Small intestine (tissue), 16 donors: ENCODE measurements at places on chromosomes 5 and 9. TPM values are rescaled to one million over a fixed set of nuclear protein-coding genes. Genes with fewer than 3 reads are reported as not detected.

GRCh38 chr5:84480873-84481637 lies 96.4 kb upstream of the EDIL3 start:
- no peak overlapping the region for H3K4me3 ChIP-seq
- H3K4me1 ChIP-seq: no peaks in the 10 kb centered on the region
- no peak for DNase-seq
- no peaks in the 10 kb centered on the region for H3K27me3 ChIP-seq
- H3K36me3 ChIP-seq: no peaks in the 10 kb centered on the region

The FABP6 gene
- polyA plus RNA-seq: not detected

DNA sequence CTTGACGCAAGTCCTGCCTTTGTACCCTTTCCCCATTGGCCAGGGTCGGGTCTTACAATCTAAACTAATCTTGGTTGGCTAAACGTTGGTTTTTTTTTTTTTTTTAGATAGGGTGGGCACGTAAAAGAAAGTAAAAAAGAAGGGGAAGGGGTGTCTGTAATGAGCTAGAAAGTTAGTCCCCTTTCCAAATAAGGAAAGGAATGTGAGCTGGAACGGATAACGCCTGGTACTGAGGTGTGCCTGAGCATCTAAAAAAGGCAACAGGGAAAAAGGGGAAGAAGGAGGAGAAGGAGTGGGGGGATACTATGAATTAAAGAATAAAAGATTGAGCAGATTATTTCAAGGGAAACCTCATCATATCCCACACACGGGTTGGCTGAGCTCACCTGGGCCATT lies 66.2 kb upstream of the IL17B start:
- no peaks in the 10 kb centered on the region for H3K4me1 ChIP-seq
- H3K36me3 ChIP-seq: no peaks in the 10 kb centered on the region
- peak overlapping the region; percentile 6 for H3K27ac ChIP-seq
- DNase-seq: no peak
- H3K4me3 ChIP-seq: no peak overlapping the region

- H3K36me3 ChIP-seq: no peaks in the 10 kb centered on the region
- H3K4me1 ChIP-seq: peaks cover 2% of the 10 kb centered on the region
- no peaks in the 10 kb centered on the region for H3K27me3 ChIP-seq
- H3K27ac ChIP-seq: peak overlapping the region; percentile 90
Measured at GRCh38 chr9:2018764-2019558, 3.8 kb downstream of the SMARCA2 start.

- no peaks in the 10 kb centered on the region for H3K4me1 ChIP-seq
- DNase-seq: peak; percentile 6
- H3K36me3 ChIP-seq: no peaks in the 10 kb centered on the region
- H3K4me3 ChIP-seq: no peak overlapping the region
- H3K27ac ChIP-seq: no peak overlapping the region
Measured at GRCh38 chr9:36046923-36047322, 10.2 kb downstream of the RECK start.

DNA sequence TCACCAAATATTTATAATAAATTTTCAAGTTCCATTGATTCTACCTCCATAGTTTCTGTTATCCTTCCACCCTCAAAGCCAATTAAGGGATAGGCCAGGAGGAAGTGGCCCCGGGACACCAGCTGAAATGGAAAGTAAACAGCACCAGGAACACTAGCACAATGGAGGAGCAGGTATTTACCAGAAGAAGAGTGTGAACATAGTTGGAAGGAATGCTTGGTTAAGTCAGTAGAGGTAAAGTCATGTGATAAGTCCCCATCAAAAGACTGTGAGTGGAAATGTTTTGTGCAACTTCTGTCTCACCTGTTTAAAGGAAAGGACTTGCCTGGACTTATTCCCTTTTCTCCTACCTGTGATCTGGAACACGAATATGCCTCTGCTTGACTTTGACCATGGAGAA lies 146.7 kb upstream of the RAI14 start:
- no peaks in the 10 kb centered on the region for H3K36me3 ChIP-seq
- H3K4me3 ChIP-seq: no peak overlapping the region
- no peaks in the 10 kb centered on the region for H3K4me1 ChIP-seq
- H3K27ac ChIP-seq: no peak overlapping the region
- no peaks in the 10 kb centered on the region for H3K27me3 ChIP-seq

The NEURL1B gene
- polyA plus RNA-seq: 2.7 TPM

The SPATA31D4 gene
- not detected for polyA plus RNA-seq
